ENCODE measurements at places on chromosomes 6 and 20.

- peak; percentile 80 for DNase-seq
These were observed 66.6 kb upstream of the CCDC167 start for GRCh38 chr6:37566111-37566949.

DNA sequence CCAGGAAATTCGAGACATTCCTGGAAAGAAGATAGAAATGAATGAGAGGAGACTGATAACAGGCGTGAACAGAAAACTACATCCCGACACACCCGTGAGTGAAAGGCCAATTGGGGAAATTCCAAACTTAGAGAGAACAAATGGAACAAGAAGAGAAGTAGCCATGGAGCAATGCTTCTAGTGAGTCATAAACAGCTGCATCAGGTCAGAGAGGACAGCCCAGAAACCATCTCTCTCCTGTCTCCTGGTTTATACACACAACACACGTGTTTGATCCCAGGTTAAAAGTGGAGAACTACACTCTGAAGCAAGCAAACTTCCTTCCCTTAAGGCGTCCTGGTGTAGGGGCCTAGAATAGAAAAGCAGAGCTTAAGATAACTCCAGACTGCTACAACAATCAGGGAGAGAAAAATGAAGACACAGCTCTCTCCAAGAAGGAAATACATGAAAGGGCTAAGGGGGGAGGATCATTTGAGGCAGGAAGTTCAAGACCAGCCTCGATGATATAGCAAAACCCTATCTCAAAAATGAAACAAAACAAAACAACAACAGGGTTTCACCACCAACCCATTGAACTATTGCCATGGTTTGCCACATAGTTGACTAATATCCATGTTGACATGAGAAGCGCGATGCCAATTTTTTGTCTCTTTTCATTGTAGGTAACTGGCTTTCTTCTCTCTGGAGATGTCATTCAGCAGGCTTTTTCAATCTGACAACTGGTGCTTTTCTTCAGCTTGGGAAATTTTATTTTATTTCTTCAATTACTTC is 26.9 kb downstream of the NRN1 start:
- no peak for DNase-seq

DNA sequence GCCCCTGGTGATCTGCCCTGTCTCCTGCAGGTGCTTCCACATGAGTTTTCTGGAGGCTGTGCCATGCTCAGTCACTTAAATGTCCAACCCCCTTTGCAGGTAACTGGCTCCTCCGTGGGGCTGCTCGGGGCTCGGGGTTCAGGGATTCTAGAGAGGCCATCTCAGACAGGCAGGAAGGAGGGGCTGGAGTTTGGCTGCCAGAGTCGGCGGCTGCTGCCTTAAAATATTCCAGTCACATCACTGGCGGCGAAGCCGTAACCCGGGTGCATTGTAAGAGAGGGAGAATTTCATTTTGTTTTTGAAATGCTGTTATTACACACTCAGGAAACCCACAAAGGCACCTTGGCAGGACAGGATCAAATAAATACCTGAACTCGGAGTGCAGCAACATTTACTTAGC is 212.9 kb upstream of the PMEPA1 start:
- no peak for DNase-seq

- DNase-seq, result no peak
These were observed 10.4 kb downstream of the OR2B2 start for GRCh38 chr6:27901801-27902200.

DNA sequence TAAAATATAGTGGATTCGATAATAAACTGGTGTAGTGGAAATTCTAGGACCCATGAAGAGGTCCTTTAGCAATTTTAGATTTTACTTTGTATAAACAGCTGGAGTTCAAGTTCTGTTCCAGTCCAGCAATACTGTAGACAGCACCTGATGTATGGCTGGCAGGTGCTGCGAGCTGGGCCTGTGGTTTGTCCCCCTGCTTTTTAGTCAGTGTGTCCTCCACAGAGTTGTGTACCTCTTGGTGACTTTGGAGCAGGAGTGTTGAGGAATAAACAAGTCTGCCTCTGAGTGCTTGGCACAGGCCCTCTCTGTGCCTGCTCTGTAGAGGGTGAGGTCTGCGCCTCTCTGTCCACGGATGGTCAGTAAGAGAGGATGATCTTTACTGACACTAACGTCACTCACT is 13.8 kb downstream of the STX16 start:
- DNase-seq, result no peak

GRCh38 chr6:90184334-90185298 is 112.0 kb downstream of the BACH2 start:
- DNase-seq, result no peak

DNA sequence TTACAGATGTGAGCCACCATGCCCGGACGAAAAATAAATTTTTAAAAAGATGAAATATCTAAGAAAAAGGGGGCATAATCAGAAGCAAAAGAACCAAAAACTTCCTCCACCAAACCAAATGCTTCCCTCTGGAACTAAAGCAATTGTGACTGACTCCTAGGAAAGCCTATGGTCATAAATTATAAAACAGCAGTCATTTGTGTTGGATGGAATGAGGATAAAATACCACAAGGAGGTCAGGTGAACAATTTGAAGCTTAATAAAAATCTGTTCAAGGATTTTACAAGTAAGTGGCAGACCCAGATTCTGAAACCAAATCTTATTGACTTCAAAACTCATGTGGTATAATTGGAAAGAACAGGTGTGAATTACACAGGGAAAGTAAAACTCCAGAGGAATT is 114.5 kb downstream of the KIF13A start:
- no peak for DNase-seq

- DNase-seq, result peak; percentile 87
These were observed 92.1 kb downstream of the TASP1 start for GRCh38 chr20:13546497-13547131.

- DNase-seq, result no peak
These were observed 80.7 kb downstream of the TRMT11 start for GRCh38 chr6:126067073-126067472.

- DNase-seq, result peak; percentile 99
These were observed 156.9 kb downstream of the VEGFA start for GRCh38 chr6:43926634-43927531.

GRCh38 chr6:99712519-99712918 is 105.9 kb downstream of the PRDM13 start:
- no peak for DNase-seq

GRCh38 chr20:59561228-59561605 is 43.1 kb upstream of the PHACTR3 start:
- no peak for DNase-seq

GRCh38 chr6:81838724-81839426 is 86.4 kb upstream of the TENT5A start:
- DNase-seq, result no peak
